ENCODE measurements at places on chromosomes 7 and 10.

DNA sequence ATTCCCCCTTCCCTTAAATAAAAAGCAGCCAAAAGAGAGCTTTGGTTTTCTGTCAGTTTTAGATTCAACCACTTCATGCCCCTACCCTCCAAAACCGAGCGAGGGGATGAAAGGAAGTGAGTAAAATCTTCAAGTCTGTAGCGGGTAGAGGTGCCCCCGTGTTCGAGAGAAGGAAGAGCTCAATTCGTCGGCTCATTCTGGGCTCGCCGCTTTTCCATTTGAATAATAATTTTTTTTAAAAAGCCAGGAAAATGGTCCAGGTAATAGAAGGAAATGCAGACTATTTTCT lies 436.2 kb upstream of the GALNT17 start:
- DNase-seq, result no peak

DNA sequence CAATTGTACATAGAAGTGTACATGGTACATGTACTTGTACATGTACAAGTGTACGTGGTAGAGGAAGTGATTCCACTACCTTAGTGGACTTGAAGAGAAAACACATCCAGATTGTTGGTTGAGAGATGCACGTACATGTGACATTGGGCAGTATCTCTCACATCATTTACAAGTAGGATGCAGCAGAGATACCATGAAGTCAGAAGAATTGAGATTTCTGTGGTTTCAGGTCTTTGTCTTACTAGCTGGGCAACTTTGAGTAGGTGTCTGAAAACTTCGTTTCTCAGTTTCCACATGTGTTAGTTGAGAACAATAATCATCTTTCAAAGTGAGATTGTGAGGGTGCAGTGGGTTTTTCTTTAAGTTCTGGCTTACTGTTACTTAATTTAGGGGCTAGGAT lies 21.5 kb downstream of the CLDN12 start:
- DNase-seq, result no peak

- DNase-seq, result no peak
Measured at GRCh38 chr10:78829565-78829964, 239.2 kb upstream of the ZMIZ1 start.

DNA sequence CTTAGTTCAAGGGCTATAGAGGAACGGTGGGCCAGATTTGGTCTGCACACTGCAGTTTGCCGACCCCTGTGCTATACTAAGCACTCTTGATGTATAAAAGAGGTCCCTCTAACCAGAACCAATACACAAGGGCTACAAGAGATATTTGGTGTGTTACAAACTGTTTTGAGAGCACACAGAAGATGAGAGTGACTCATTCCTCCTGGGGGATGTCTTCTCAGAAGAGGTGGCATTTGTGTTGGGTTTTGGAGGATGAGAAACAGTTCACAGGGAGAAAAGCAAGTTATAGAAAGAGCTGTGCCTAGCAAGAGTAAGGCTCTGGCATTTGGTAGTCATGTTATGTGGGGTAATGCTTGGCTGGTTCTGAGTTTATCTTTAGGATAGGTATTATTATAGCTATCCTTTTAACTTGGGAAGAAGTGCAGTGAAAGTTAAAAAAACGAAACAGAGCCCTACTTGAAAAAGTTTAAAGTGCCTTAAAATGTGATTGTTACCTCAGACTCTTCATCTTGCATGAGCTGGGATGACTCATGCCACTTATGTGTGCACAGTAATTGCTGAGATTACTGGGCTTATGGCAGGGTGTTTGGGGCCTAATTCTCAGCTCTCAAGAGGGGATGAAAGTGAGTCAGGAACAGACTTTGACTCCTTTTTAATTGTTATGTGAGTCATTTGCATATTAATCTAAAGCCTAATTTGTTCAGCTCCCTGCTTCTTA lies 160.4 kb downstream of the KIF20B start:
- no peak for DNase-seq

- DNase-seq, result no peak
Measured at GRCh38 chr7:41538810-41539724, 163.8 kb downstream of the INHBA start.

GRCh38 chr7:88184848-88185304 lies 35.0 kb downstream of the SRI start:
- peak; percentile 73 for DNase-seq

DNA sequence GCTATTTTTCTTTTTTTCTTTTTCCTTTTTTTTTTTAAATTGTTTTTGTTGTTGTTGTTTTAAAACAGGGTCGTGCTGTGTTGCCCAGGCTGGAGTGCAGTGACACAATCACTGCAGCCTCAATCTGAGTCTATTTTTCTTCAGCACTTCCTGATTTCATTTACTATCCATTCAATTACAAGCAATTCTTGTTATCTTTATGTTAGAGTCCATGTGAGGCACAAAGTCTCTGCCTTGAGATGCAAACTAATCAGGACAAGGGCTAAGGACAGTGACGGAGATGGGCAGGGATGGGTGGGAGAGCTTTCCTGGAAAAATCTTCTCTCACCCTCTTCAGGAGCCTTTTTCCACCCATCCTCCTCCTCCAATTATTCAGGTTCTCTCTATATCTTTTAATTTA lies 157.3 kb upstream of the AUTS2 start:
- DNase-seq, result no peak

DNA sequence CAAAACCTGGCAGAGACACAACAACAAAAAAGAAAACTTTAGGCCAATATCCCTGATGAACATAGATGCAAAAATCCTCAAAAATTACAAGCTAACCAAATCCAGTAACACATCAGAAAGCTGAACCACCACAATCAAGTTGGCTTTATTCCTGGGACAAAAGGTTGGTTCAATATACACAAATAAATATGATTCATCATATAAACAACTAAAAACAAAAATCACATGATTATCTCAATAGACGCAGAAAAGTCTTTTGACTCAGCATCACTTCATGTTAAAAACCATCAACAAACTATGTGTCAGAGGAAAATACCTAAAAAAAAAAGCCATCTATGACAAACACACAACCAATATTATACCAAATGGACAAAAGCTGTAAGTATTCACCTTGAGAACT lies 283.5 kb downstream of the THSD7A start:
- no peak for DNase-seq
